ENCODE measurements at places on chromosomes 16 and 17.

- DNase-seq: no peak
These were observed 56.4 kb downstream of the BRIP1 start for GRCh38 chr17:61806936-61807335.

- no peak for DNase-seq
These were observed 13.1 kb downstream of the FBXO39 start for GRCh38 chr17:6789146-6789545.

GRCh38 chr17:66781135-66781534, 53.8 kb upstream of the CACNG5 start:
- DNase-seq: no peak

DNA sequence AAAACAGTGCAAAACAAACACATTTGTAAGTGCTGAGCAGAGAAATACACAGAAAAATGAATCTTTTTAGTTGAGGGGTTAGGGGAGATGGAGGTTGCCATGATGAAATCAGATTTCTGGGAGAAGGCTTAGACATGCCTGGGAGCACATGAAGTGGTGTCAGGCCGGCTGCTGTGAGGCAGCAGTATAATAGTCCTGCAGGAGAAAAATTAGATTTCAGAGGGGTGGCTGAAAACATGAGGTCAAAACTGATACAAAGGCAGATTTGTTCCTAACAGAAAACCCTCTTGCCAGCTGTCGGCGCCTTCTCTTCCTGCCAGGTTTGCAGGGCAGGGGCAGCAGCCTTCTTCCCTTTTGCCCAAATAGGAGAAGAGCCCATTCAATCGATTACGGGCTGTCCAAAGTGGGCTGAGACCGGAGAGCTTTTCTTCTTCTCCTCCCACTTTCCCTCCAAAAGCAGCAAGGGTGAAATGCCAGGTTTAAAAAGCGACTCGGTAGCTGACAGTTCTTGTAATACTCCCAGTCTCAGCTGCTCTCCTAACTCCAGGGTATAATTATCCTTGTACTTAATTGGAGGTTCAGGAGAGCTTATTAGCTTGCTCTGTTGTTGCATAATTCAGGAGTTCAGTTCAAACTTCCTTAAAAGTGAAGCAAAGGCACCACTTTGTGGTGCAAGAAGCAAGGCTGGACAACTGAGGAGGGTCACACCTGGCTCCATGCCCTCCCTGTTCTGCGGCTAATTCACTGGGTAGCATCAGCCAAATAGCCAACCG, 80.0 kb downstream of the PCTP start:
- DNase-seq: no peak

- no peak for DNase-seq
These were observed 40.3 kb downstream of the MEAK7 start for GRCh38 chr16:84464116-84464515.

GRCh38 chr16:11350921-11351335, 5.7 kb downstream of the RMI2 start:
- no peak for DNase-seq

DNA sequence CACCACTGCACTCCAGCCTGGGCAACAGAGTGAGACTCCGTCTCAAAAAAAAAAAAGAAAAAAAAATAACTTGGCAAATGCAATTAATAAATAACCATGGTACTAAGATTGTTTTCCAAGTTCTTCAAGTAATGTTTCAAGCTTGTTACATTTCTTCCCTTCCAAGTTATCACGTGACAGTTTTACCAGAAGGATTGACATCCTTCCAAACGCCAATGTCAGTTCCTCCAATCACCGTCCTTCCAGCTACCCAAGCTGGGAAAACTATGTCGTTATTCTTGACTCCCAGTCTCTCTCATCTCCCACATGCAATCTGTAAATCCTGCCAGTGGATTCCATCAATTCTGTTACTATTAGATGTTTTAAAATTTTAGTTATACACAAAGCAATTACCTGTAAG, 3.9 kb upstream of the PHAF1 start:
- no peak for DNase-seq

GRCh38 chr17:28001149-28001548, 41.3 kb upstream of the NLK start:
- DNase-seq: no peak

DNA sequence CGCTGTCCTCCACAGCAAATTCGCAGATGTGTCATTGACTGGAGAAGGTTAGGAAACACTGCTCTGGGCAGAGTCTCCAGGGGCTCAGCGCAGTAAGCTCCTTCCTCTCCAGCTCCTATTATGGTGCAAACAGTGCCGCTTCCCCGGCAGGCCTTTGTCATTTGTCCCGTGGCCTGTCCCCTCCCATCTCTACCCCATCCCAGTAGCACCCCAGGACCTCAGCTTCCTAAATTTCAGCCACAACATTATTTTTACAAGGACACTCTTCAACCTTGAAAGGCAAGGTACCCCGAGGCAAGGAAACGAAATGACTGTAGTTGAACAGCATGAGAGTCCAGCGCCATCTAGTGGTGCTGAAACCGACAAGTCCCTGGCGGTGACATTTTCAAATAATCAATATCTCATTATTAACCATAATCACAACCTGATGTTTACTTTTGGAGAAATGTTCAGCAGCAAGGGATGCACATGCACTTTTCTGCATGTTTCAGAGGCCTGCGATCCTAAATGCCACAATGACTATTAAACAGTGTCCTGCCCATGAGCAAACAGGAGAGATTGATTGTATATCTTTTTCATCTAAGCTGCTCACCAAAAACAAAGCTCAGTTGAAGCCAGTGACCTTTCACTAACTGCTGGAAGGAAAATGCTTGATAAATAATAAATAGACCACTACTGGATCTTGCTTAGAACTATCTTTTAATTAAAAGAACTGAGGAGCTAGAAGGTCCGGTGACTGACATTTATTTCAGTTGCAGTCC, 16.5 kb downstream of the MRPS23 start:
- DNase-seq: peak; percentile 49

DNA sequence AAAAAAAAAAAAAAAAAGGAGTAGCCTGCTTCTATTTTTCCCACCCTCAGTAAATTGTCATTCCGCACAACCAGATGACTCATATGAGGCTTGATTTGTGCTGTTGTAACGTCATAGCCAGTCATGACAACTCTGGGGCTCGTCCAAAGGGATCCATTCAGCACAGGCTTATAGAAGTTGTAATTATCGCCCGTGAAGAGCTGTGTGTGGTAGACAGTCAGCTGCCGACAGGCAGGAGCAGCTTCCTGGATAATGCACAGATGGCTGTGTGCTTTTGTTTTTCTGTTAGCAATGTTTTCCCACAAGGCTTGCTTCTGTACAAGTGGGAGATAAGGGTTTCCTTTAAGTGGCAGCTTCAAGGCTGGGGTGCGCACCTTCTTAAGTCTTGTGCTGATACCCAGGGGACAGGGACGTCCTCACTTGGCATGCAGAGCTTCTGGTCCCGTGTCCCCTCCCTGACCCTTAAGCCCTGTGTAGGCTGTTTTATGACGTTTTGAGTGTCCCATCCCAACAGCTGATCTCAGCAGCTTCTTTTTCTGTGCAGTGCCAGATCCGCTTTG, 26.0 kb downstream of the SNX29 start:
- DNase-seq: no peak

- DNase-seq: no peak
These were observed 36.7 kb downstream of the RBFOX3 start for GRCh38 chr17:79574108-79574507.

- no peak for DNase-seq
These were observed 389 bp downstream of the DUS1L start for GRCh38 chr17:82065193-82065637.

DNA sequence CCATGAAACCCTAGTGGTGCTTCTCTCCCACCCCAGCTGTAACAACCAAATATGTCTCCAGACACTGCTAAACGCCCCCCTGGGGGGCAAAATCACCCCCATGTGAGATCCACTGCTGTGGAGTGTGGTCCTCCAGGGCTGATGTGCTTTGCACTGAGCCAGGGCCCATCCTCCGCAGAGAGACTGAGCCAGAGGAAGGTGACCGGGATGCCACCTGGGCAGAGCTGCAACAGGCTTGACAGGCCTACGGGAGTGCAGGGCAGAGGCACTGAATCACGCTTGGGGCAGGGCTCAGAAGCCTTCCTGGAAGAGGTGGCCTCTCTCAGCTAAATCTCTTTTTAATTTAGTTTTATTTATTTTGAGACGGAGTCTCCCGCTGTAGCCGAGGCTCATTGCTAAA, 4.4 kb downstream of the GJD3 start:
- no peak for DNase-seq

DNA sequence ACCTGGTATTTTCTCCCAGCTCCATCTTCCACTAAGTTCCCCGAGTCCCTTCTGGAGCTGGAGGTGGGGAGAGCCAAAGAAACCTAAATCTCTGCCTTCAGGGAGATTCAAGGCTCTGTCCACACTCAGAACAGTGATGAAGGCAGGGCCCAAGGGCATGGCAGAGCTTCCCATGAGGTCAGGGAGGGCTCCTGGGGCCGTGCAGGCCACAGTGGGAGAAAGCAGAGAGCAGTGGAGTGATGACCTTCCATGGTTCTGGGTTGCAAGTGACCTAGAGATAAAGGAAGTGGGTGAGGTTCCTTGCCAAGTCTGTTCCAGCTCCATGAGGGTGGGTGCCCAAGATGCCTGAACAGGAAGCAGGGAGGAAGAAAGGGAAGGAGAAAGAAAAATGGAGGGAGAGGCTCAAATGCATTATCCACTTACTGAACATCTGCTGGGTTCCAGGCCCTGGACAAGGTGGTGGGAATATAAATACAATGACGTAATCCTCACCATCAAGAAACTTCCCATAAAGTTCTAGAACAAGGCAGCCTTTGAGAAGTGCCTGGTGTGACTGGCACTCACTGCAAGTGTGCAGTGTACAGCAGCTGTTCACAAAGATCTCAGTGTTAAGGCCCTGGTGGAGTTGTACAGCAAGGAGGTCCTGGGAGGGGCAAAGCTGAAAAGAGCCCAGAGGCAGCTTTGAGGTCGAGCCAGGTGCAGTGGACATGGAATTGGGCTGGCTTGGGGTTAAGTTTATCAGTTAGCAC, 13.3 kb downstream of the TBKBP1 start:
- no peak for DNase-seq

GRCh38 chr16:11536104-11536866, 50.4 kb downstream of the LITAF start:
- DNase-seq: no peak

Measured in GDM1 (cell line).